ENCODE measurements at places on chromosomes 3 and 15.

DNA sequence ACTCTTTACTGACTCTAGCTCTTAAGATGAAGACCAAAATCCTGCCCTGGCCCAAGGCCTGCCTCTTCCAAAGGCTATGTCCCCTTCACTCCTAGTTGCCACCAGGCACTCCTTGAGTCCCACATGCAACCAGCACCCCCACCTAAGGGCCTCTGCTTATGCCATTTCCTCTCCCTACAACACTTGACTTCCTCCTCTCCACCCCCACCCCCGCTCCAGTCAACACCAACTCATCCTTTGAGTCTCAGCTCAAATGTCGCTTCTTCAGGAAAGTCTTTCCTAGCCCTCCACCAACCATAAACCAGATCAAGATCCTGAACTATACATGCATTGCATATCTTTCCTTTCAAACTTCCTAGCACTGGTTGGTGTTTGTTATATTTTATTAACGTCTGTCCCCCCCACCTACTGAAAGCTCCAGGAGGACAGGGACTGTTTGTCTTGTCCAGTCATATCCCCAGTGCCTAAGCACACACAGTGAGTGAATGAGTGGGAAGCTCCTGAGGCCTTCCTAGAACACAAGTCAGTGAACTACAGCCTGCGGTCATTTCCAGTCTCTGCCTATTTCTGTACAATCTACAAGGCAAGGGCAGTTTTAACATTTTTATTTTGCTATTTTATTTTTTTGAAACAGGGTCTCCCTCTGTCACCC lies 7.3 kb downstream of the TBC1D2B start:
- DNase-seq = no peak

- no peak for DNase-seq
Measured at GRCh38 chr3:70868561-70868960, 556.1 kb upstream of the MDFIC2 start.

DNA sequence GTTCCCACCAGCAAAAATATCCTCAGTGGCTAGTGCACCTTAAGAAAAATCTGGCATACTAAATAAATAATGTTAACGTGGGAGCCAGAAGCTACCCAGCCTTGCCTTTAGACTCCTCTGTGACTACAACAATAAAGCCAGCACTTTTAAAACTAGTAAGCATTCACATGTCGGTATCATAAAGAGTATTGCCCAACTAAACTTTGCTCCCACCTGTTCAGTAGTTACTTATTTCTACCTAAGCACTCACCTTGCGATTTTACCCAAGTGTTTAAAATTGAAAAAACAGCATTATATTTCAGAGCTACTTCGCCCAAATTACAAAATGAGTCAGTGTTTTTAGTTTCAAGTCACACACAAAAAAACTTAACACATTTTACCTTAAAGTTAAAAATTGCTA lies 12.8 kb downstream of the ALDH1L1 start:
- no peak for DNase-seq

DNA sequence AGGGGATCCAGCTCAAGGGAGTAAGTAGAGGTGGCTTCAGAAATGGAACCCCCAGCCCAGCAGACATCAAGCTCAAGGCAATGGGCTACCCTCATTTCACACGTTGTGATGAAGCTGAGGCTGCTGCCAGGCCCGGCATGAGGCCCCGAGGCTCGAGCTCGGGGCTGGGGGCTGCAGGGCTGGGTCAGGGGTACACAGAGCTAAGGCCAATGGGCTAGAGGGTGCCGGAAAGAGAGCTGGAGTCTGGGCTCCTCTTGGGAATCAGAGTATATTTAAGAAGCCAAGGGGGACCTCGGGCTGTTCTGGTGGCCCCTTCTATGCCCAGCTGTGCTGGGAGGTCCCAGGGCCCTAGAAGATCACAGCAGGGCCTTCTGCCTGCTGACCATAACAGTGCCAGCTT lies 7.4 kb downstream of the PRSS50 start:
- no peak for DNase-seq

DNA sequence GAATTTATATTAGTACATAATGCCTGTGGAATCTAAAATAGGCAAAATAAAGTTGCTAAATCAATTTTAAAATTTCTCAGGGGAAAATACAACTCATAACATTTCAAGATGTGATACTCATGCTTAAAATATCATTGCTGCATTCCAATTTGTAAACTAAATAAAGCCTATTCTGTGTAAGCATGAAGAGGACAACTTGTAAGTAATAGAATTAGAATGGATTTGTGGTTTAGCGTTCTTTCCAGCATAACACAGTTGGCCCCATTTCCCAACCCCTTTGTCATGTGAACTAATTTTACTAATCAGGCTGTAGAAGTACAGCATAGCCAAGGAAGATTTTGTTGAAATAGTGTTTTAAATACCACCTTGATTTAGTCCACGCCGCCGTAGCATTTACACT lies 437.2 kb downstream of the SI start:
- no peak for DNase-seq

- DNase-seq = no peak
Measured at GRCh38 chr15:37789881-37790280, 144.6 kb upstream of the TMCO5A start.

GRCh38 chr3:109570408-109570807 lies 233.1 kb upstream of the DPPA4 start:
- no peak for DNase-seq

GRCh38 chr3:87691109-87691508 lies 367.7 kb downstream of the CGGBP1 start:
- no peak for DNase-seq

DNA sequence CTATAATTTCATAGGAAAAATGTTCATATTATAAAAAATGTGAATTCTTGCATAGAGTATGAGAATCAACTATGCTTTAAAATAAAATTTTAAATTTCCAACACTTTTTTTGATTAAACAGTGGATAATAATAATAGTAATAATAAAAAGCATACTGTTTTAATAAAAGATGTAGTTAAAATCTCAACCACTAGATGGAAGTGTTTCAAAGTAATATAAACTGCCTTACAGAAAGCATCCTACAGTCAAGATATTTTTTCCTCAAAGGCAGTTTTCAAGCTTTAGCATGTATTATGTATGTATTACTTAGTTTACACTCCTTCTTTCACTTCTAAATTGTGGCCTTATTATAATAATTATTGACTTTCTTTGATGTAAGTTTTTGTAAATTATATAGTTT lies 217.5 kb downstream of the CHL1 start:
- no peak for DNase-seq

GRCh38 chr3:31008994-31009393 lies 114.5 kb upstream of the GADL1 start:
- no peak for DNase-seq

DNA sequence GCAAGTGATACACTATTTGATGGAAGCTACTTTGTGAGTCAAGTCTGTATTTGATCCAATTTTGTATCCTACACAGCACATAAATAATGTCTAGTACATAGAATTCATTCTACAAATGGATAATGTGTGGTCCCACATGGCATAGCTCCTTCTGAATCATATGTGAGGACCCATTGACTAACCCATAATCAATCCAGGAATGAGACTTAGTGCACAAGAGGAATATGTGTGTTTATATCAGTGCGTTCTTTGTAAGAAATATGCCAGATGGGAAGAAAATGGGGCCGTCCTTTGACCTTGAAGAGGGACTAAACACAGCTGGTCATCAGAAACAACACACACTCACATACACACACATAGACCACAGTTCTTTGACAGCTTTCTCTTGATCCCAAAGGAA lies 282.7 kb upstream of the SEMA6D start:
- no peak for DNase-seq

All from omental fat pad (tissue), 4 donors.